ENCODE measurements at places on chromosomes 11 and 22.

DNA sequence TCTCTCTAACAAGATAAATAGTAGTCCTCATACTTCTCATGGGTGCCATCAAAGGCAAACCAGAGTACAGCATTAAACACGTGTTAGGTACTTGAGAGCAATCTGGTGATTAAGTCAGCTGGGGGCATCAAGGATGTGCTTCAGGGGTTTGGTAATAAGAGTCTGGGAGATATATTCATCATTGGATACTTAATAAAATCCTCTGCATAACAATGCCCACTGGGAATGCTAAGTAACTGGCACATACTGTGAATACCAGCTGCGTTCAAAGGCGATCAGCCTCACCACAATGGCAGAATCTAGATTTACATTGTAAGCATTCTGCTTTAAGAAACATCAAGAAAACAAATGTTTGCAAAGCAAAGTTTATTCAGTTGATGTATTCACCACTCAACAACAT is 268.6 kb upstream of the PITPNB start:
- DNase-seq = no peak

DNA sequence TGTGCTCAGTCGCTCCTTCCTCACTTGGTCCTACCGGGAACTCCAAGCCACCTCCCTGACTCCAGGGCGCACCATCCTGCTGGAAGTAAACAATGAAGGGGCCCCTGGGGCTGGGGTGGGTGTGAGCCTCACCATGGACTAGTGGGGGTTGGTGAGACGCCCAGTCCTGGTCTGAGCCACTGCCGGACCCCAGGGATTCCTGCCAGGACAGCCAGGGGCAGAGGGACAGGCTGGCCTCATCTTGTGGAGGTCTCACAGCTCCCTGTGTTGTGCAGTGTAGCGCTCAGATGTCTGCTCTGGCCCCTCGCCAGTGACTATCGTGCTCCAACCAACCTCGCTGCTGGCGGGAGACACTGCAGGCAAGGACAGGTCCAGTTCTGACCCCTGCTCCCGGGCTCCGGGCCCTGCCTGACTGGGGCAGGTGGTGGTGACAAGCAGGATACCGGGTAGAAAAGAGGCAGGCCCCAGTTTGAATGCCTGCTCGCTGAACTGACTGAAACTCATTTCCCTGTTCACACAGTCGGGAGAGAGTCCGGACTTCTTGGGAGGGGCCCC is 1021.4 kb downstream of the BRD1 start:
- DNase-seq = no peak

DNA sequence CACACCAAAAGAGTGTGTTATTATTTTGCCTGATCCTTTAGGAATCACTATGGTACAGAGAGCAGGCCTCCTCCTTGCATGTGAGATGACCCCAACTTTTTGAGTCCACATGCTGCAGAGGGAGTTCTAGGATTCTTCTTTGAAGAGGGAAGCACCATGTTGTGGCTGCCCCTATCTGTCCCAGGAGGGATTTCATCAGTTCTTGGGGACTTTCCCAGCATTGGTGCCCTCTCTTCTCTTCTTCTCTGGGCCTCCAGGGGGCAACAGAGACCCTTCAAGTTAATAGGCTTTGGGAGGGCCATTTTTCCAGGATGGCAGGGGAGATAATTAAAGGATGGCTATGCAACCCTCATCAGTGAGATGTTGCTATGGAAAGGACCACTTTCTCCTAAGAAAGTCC is 3.6 kb downstream of the MMP1 start:
- DNase-seq = no peak

- DNase-seq = no peak
Measured at GRCh38 chr11:115126092-115126491, 378.1 kb downstream of the CADM1 start.

GRCh38 chr11:111733611-111734088 is 32.5 kb downstream of the PPP2R1B start:
- DNase-seq = no peak

GRCh38 chr11:18229501-18229900 is 7.1 kb downstream of the SAA4 start:
- DNase-seq = no peak
